ENCODE measurements at places on chromosomes 16 and 17. TPM values are rescaled to one million over a fixed set of nuclear protein-coding genes. Genes with fewer than 3 reads are reported as not detected.

DNA sequence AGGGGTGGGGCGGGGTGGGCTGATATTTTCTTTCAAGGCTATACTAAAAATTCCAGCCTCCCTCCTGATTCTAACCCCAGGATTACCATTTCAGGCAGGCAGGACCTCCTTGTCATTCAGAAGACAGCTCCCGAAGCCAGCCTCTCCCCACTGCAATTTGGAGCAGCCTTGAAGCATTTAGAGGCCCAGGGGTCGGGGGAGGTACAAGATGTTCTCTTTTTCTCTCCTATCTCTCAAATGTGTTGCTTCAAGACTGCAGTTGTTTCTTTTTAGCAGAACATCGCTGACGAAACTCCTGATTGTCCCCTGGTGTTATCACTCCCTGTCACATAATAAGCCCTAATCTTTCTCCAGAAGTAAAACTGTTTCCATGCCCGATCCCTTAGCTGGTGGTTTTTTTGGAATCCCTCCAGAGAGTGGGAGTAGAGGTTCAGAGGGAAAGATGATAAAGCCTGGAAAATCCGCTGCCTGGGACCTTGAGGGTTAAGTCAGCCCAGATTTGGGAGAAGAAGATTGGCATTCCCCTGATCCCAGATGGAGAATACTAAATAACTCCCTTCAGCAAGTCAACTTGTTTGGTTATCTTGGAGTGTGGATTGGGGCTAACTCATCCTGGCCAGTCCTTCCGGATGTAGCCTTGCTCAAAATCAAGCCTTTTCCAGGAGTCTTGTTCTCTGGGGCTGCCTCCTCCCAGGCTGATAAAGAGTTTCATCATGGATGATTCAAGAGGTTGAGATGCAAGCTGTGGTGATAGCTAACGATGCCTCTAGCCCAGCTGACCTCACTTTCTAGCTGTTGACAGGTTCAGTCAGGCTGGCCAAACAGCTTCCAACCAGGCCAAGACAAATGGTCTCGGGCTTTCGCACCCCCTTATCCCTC is 71.3 kb downstream of the SOX9 start:
- DNase-seq = no peak

DNA sequence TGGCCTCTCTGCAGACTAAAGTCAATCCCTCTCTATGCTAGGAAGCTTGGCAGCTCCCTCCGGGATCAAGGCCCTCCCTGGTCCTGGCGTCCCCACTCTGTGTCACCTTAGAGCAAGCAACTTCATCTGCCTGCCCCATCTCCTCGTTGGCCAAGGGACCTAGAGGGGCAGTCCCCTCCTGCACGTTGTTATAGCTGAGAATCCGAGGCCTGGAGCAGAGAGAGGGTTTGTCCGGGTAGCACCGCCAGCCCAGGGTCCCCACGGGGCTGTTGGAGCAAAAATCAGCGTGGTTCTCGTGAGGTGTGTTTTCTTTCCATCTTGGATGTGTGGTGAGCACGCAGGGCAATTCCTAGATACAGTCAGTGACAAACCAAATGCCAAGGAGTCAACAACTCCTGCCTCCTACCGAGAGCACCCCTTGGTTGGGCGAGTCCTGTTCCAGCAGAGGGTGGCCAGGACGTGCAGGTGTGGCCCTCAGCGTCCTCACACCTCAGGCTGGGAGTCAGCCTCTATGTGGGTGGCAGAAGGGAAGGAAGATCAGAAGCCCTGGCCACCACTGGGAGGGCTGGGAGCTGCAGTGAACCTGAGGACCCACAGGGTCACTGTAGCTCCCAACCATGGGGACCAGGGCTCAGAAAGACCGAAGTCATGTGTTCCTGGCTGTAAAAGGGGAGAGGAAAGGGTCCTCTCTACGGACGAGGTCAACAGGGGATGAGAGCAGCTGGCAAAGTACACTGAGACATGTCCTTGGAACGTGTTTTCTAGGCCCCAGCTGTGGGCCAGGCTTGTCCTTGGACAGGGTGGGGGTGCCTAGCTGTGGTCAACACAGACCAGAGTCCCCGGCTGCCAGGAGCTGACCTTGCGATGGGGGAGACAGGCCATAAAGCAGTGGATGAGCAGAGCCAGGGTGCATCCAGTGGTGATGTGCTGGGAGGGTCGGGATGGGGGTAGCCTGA is 85.6 kb upstream of the CIBAR2 start:
- DNase-seq = no peak

DNA sequence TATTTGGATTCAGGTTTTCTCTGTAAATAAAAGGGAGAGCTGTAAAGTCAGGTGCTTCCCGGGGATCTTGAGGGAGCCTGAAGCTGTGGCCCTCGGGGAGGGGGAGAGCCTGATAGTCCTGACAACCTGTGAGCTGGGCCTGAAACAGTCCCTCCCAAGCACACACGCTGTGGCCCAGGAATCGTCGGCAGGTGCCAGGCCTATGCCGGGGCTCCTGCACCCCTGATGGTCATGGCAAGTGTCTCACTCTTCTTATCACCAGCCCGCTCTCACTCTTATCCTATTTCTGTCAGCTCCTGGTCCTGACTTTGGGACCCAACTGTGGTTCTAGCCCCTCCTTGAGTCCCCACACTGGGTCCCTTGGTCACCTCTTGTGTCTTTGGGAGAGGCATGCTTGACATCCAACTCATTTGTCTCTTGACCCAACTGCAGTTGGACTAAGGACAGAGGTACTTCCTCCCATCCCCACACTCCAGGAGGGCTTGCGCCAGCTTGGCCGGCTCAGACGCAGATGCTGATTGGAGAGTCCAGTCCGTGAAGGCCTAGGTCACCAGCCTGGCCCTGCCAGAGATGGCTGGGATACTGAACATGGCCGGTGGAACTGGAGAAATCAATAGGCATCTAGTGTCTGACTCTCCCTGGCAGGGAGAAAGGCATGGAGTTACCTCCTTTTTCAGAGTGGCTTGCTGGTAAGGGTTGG is 170.5 kb upstream of the WSCD1 start:
- DNase-seq = no peak

- no peak for DNase-seq
Measured at GRCh38 chr17:51741458-51741857, 417.1 kb downstream of the CA10 start.

DNA sequence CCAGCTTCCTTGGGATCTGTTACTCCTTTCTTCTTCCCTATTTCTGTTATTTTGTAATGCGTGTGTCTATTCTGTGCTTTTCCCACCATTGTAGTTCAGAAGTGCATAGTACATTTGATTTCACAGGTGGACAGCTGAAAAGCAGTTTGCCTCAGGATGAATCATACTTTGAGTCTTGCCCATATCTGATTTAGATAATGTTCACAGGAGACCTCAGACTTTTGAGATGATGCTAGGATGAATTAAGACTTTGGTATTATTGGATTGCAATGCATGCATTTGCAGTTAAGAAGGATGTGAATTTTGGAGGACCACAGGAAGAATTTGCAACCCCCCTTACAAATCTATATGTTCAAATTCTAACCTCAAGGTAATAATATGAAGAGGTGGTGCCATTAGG is 769.6 kb downstream of the CDH11 start:
- DNase-seq = no peak

DNA sequence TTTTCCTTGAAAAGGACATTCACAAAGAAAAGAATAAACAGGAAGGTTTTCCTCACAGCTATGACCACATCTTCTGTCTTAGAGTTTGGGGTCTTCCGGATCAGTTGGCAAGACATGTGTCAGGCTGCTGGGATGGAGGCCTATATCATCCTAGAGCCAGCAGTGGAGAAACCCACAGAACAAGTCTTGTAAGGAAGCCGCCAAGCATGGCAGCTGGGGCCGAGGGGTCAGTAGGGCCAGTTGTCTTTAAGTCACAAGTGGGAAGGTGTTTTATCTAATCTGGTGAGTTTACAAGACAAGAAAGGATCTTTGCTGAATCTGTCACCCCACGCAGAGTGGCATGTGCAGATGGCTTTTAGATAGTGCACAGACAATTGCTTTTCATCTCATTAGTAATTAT is 25.7 kb downstream of the SCNN1B start:
- no peak for DNase-seq

GRCh38 chr16:505479-506245 is 21.9 kb upstream of the CAPN15 start:
- no peak for DNase-seq

DNA sequence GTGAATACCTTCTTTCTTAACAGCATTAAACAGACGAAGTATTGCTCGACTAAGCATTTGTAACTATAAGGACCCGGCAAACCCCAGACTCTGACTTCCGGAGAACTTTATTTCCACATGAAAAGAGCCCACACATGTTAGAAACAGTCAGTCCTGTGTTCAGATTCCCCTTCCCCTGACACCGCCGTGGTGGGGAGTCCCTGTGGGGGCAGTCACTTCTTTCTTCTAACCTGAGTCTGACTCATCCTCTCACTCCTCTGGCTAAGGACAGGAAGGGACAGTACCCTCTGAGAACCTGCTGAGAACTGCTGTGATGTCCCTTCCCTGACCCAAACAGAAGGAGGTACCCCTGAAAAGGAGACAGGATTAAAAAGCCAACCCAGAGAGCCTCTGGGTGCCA is 165.1 kb downstream of the XYLT1 start:
- DNase-seq = peak; percentile 54

GRCh38 chr16:86505185-86505898 is 5.0 kb upstream of the FOXF1 start:
- DNase-seq = no peak

DNA sequence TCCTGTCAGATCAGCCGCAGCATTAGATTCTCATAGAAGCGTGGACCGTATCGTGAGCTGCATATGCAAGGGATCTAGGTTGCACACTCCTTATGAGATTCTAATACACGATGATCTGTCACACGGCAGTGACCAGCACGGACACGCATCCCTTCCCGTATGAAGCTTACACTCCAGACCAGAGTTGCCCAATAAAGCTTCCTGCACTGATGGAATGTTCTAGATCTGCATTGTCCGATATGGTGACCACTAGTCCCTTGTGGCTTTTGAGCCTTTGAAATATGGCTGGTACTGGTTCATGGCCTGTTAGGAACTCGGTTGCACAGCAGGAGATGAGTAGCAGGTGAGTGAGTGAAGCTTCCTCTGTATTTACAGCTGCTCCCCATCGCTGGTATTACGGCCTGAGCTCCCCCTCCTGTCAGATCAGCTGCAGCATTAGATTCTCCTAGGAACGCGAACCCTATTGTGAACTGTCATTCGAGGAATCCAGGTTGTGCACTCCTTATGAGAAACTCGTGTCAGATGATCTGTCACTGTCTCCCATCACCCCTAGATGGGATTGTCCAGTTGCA is 49.8 kb upstream of the ZCCHC14 start:
- DNase-seq = no peak

- DNase-seq = no peak
Measured at GRCh38 chr16:84836234-84836647, 16.5 kb downstream of the CRISPLD2 start.

GRCh38 chr16:53502331-53503269 is at the start of gene AKTIP:
AKTIP (minus strand) TSS chr16:53503209; CDS start chr16:53500259, 2,950 bp downstream.
- peak; percentile 74 for DNase-seq

DNA sequence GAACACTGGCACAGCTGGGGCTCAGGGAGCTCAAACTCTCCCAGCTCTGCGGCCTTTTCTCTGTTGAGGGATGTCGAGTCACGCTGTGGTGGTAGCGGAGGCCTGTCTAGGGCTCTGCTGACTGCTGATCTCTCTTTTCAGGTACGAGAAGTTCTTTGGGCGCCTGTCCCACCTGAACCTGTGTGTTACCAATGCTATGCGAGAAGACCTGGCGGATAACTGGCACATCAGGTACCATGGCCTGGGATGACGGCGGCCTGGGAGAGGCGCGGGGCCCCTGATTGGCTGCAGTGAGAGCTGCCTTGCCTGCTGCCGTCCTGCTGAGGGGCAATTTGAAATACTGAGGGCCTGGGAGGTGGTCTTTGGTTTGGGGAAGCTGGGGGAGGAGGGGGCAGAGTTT is 5.7 kb downstream of the ALG1 start:
- DNase-seq = no peak

GRCh38 chr17:59405944-59406705 is 74.7 kb downstream of the YPEL2 start:
- no peak for DNase-seq

- no peak for DNase-seq
Measured at GRCh38 chr17:12247761-12248160, 227.1 kb downstream of the MAP2K4 start.

DNA sequence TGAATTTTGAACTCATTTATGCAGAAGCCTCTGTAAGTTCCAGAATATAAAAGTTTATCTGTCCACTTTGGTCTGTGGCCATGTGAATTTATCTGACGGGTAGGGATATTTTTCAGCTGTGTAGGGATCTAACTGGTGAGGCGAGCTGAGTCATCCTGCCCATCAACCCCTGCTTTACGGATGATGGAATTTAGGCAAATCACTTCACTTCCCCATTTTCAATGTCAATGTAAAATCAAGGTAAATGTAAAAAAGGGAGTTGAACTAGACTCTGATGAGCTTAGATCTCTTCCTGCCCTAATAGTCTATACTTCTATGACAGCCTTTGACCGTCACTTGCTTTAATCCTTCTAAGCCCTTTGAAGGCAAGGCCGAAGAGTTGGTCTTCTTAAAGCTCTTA is 2.6 kb downstream of the SLC16A6 start:
- DNase-seq = no peak

- DNase-seq = no peak
Measured at GRCh38 chr16:67571981-67572431, 9.7 kb downstream of the CTCF start.

- no peak for DNase-seq
Measured at GRCh38 chr16:55045756-55046460, 115.2 kb downstream of the IRX5 start.

DNA sequence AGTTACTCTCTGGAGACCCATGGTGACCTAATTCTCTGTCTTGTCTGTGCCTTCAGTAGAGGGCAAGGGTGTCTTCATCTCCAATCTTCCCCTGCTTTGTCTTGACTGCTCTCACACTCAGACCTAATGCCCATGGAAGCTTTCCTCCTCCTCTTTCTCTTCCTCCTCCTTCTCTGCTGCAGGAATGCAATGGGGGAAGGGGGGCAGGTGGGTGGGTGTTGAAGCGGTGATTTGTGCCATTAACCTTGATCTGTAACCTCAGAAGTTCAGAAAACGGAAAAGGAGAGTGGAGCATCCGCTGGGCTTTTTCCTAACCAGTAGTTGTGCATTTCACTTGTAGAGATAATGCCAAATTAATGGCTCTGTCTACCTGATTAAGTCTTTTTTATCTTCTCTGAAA is 172.3 kb upstream of the CDH11 start:
- DNase-seq = no peak

Gene MEAK7
- 10.4 TPM for total RNA-seq

Gene NHERF1
- 127 TPM for total RNA-seq

Gene MYH2
- not detected for total RNA-seq

Gene TBC1D28
- not detected for total RNA-seq

Gene HS3ST3A1
- total RNA-seq = 0.16 TPM

Gene ALOXE3
- total RNA-seq = not detected

Gene EVI2B
- 16.5 TPM for total RNA-seq

Gene SLC9A5
- total RNA-seq = 6.1 TPM

Gene TSPAN10
- 0.26 TPM for total RNA-seq

Gene FBXO39
- total RNA-seq = not detected

Gene MARVELD3
- not detected for total RNA-seq

Gene PLCD3
- total RNA-seq = 3.8 TPM

Gene LGALS9B
- total RNA-seq = not detected

Gene TMEM238L
- total RNA-seq = not detected

Gene CCL1
- total RNA-seq = not detected
